ENCODE measurements at places on chromosomes 6 and 20. TPM values are rescaled to one million over a fixed set of nuclear protein-coding genes. Genes with fewer than 3 reads are reported as not detected.

OR2H2 gene
- not detected for total RNA-seq

PACSIN1 gene
- total RNA-seq, result 0.29 TPM

SLC35F1 gene
- 2.3 TPM for total RNA-seq

EPB41L2 gene
- total RNA-seq, result 27.4 TPM

UBE3D gene
- total RNA-seq, result 5.3 TPM

PI16 gene
- total RNA-seq, result 0.14 TPM

MMP24 gene
- not detected for total RNA-seq

ELMO2 gene
- 63.9 TPM for total RNA-seq

CDH26 gene
- total RNA-seq, result 3.1 TPM

SLC17A9 gene
- 10.2 TPM for total RNA-seq

KIF25 gene
- 0.34 TPM for total RNA-seq

GJA10 gene
- not detected for total RNA-seq

CGA gene
- total RNA-seq, result not detected

LTA gene
- total RNA-seq, result 110 TPM

TSBP1 gene
- total RNA-seq, result not detected

Measured in activated T-cell treated with anti-CD3 and anti-CD28 coated beads, Interleukin-2, amount 50 U/mL, for 72 hours (primary cell).